ENCODE measurements at places on chromosomes 2 and 18.

DNA sequence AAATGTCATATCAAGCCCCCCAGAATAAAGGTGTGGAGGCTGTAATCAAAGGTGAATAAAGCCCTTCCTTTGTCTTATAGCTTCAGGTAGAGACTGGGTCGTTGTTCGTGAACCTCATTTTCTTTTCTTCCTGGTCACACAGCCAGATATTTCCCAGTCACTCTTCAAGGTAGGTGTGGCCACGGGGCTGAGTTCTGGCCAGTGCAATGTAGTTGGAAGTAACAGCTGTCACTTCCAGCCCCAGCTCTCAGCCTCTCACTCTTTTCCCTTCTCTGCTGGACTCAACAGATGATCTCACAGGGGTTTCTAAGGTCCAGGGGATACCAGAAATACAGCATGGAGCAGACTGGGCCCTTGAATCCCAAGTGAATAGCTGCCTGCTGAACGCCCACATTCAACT is 15.8 kb upstream of the TRPM8 start:
- DNase-seq = no peak

GRCh38 chr2:217870528-217871011 is 132.2 kb downstream of the TNS1 start:
- no peak for DNase-seq

- no peak for DNase-seq
Observed at GRCh38 chr2:74067221-74067747, 80.4 kb downstream of the BOLA3 start.

DNA sequence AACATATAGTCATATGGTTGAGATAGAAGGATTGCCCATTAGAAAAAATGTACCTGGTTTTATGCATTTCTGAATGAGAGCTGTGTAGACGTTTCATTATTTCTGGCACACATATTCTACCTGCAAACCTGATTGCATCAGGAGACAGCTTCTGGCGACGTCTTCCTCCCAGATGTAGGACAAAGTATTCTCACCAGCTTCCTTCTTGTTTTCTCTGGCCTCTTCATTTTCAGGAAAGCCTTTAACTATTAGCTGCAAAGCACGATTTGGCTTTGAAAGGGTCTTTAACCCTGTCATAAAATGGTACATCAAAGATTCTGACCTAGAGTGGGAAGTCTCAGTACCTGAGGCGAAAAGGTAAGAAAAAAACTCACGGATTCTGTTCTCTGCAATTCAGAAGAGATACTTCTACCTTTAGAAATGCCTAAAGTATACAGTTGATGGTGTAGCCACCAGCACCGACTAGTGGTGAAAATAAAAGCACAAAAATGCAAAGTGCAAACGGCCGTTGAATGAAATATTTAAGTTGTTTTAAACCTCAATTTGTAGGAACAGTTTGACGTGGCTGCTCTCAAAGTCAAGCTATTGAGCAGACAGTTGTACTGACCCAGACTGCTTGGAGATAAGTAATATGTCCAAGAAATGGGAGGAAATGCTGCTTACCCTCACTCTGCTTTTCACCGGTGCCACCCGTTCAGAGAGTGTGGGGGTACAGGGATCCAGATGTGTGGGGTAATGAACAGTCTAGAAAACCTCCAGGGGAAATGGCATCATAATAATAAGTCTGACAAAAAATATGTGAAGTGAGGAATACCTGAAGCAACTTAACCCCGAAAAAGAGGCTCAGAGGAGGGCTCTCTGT is 20.2 kb downstream of the IL18RAP start:
- DNase-seq = no peak

DNA sequence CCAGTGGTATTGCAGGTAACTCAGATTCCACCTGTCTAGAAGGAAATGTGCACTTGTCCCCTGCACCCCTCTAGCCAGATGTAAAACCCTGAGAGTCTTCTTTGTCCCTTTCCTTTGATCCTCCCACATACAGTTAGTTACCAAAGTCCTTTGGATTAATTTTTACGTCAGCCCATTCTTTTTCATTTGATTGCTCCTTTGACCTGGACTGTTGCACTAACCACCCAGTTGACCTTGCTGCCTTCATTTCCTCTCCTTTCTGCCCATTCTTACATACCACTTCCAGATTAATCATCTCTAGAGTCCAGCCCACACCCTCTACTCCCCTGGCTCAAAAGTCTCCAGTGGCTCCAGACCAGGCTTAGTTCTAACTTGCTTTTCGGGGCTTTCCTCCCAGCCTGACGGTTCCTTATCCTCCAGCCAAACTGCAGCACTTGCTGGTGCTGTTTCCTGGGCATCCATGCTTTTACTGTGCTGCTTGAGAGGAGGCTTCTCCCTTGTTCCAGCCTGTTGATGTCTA is 99.3 kb downstream of the SPTBN1 start:
- no peak for DNase-seq

DNA sequence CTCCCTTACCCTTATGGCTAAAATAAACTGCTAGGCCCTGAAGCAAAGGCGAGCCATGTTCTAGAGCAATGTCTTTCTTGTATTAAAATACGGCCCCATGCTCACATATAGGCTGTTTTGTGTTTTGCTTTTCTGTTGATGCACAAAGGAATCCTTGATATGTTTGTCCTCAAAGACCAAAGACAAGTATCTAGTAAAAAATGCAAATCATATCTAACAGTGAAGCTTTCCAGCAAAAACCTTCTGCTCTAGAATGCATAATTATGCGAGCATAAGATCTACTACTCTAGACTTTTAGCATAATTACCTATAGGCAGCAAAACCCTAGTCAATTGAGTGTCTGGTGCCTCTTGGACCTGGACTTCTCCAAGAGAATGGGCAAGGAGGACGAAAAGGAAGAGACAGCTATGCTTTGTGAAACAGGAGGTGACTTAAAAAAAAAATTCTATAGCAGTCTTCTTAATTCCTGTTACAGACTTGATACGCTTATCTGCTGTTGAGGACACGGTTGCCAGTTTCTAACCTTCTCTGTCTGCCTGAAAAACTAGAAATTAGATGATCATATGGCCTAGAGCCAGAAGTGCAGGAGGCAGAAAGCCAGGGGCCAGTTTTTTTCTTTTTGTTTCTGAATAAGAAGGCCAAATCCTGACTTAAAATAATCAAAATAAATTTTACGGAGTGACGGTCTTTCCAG is 1.5 kb upstream of the AMMECR1L start:
- DNase-seq = no peak

GRCh38 chr18:76981396-76981968 is 151.1 kb downstream of the MBP start:
- DNase-seq = no peak

DNA sequence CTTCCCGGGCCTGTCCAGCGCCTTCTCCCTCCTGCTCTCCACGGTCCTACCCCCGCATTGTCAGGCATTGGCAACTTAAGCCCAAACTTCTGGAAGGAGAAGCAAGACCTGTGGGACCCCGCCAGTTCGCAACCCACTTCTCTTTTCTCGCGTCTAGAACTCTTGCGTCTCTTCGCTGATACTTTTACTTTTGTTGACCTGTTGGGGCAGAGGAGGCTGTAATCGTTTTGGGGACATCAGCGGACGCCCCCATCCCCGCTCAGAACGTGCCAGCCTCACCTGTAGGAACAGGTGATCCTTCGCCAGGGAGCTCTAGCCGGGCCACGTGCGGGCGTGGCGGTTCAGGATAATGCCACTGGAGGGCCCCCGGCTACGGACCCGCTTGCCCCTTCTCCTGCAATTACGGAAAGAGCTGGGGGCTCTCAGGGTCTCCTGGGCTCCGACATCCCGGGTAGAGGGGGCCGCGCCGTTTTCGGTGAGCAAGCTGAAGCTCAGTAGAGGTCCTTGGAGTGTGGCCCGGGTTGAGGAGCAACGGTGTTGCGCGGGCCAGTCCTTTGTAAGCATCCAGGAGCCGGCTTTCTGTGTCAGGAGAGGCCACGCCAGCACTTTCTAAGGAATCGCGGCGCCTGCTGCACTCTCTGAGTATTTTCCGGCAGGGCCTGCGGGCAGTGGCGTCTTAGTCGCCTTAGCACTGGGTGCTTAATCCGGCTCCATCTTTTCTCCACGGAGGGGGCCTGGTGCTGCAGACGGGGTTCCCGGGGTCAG is 1.6 kb downstream of the MTCL1 start:
- no peak for DNase-seq

- DNase-seq = no peak
Observed at GRCh38 chr2:220269367-220269766, 641.9 kb downstream of the SLC4A3 start.

GRCh38 chr18:49411928-49412327 is 48.5 kb downstream of the DYM start:
- no peak for DNase-seq

GRCh38 chr2:193187816-193188215 is 993.1 kb upstream of the TMEFF2 start:
- DNase-seq = no peak

DNA sequence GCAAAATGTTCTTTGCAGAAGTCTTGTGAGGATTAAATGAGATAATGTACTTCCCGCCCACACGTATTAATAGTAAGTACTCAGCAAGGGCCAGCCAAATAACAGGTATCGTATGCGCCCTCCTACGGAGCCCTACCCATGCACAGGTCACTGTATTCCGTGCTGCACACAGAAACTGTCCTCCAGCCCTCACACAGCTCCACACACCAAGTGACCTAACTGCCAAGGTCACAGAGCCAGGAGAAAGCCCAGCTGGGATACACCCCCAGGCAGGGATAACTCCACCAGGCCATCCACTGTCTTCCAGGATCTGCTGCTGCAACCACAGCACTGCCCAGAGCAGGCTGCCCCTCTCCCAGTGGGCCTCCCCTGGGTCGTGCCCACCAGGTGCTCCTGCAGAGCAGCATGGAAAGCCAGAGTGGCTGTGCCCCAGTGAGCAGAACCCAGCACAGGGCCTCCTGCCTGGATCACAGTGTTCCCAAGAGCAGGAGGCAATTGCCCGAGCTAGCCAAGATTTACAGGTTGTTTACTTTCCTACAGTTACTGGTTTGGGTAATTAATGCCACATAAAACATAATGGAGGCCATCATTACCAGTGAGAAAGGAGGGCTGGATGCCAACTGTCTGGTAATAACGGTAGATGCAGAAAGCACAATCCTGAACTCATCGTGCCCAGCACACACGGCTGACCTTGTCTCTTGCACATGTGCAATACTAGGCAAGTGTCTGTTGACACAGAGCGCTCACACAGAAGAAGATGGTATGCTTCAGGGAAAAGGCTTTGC is 24.4 kb downstream of the TFCP2L1 start:
- no peak for DNase-seq

- DNase-seq = no peak
Observed at GRCh38 chr2:54665436-54665856, 58.0 kb upstream of the EML6 start.

GRCh38 chr18:50992351-50992762 is 24.5 kb downstream of the ELAC1 start:
- no peak for DNase-seq

GRCh38 chr18:40935423-40935822 is 1019.6 kb upstream of the PIK3C3 start:
- no peak for DNase-seq

- DNase-seq = no peak
Observed at GRCh38 chr2:237388036-237388435, 25.9 kb downstream of the COL6A3 start.

DNA sequence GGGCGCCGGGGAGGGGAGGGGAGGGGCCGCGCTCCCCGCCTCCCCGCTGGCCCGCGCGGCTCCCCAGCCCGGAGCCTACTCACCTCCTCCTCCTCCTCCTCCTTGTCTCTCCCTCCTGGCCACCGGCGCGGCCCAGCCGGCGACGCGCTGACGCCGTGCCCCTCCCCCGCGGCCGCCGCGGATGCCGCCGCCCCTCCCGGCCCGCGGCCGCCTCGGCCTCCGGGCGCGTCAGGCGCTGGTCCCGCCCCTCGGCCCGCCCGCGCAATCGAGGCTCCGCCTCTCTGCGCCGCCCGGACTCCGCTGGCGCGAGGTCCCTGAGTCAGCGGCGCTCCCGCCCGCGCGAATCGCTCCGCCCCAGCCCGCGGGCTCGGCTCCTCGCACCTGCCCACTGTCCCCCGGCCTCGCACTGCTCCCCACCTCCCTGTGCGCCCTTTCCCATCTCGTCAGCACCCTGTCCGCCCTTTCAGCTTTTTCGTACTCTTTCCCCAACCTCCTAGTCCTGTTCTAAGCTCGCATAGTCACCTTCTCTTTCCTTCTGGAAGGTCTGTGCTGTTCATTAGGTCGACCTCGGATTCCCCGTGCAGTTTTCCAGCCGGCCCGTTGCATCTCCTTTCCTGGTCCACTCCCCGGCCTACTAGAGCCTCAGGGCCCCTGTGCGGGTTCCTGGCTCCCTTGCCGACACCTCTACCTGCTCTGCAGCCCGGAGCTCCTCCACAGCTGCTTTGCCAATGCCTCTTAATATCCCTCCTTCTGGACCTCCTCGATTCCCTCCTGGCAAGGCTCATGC is 187.4 kb downstream of the ZEB2 start:
- peak; percentile 47 for DNase-seq
